ENCODE measurements at places on chromosomes 7 and 10. TPM values are rescaled to one million over a fixed set of nuclear protein-coding genes. Genes with fewer than 3 reads are reported as not detected.

GRCh38 chr7:17822547-17823173 is 117.6 kb downstream of the SNX13 start:
- DNase-seq, result no peak

DNA sequence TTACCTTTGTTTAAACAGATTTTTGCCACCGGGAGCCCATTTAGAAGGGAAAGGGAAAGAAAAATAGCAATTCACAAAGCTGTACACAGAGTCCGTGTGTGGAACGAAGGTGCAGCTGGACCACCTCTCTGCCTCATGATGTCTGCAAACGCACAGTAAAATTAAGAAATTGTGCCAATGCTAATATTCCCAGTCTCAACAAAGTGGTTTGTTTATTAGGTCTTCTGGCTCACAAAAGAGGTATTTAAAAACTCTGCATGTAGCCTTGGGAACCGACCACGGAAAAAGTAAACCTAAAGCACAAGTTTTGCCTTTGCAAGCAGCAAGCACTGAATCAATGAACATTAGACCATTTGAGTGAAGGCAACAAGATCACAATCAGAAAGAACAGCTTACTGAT is 57.7 kb downstream of the CREB3L2 start:
- DNase-seq, result peak; percentile 78

GRCh38 chr7:156031679-156032478 is 219.6 kb upstream of the SHH start:
- DNase-seq, result no peak

DNA sequence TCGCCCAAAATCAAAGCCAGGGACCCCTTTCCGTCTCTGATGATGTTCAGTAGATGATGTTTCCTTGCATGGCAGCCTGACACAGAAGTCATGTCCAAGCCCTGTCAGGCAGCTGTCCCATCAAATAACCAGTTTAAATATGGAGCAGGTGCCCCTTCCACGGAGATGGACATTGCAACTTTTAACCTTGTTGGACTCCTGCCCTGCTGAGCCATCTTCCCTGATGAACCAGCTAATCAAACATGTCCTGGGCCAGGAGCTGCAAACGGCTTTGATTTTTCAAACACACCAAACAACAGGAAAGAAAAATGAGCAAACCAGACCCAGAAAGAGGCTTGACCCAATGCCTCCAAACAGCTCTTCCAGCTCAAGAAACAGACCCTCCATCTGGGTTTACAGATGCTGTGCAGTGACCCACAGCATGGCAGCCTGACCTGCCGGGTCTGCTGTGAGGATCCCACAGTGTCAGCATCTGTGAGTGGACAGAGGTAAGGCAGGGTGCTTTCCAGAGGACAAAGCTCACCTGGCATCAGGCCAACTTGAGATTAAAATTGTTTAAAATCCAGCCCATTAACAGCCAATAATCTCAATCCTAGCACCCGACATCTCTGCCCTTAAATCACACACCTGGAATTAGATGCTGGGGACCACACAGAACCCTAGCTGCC is 372.6 kb downstream of the GRID1 start:
- DNase-seq, result no peak

VGF gene
- polyA plus RNA-seq, result 0.38 TPM

IDI2 gene
- not detected for polyA plus RNA-seq
